ENCODE measurements at places on chromosomes 4 and X.

DNA sequence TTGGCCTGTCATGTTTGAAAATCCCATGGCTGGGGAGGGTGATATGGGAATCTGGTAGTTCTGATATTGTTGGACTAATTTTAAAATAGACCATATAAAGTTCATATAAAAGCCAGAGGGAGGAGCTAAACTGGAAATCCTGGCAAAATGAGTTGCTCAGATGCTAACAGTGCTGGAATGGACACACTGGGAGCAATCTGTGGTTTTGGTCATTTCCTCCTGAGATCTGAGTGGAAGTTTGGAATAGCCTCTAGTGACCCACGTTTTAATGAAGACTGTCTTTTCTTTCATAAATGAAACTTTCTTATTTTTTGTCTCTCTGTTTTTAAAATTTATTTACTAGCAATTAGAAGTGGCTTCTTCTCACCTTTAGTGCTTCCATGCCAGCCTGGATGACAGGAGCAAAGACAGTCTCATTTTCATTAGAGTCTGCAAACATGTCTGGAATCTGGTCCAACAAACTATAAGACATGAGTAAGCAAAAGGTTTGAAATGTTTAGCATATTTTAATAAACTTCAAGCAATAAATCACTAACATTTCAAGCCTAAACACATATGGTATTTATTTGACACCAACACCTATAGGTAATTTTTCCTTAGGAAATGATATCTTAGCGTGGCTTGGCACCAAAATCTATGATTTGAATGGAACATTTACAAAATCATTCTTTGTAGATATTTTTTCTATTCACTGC lies 66.6 kb downstream of the METTL14 start:
- no peak for DNase-seq

DNA sequence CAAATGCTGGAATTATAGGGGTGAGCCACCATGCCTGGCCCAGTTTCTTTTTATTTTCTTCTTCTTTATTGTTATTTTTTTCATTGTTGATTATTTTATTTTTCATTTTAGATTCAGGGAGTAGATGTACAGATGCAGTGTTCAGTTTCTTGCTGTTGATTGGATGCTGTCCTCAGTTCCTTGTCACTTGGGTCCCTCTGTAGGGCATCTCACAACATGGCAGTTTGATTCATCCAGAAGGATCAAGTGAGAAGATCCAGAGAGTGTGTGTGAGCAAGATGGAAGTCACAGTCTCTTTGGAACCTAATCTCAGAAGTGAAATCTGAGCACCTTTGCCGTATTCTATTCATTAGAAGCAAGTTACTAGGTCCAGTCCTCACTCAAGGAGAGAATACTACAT lies 20.9 kb downstream of the HMGB3 start:
- DNase-seq, result no peak

GRCh38 chr4:4995103-4995907 lies 24.0 kb downstream of the CYTL1 start:
- DNase-seq, result peak; percentile 82

DNA sequence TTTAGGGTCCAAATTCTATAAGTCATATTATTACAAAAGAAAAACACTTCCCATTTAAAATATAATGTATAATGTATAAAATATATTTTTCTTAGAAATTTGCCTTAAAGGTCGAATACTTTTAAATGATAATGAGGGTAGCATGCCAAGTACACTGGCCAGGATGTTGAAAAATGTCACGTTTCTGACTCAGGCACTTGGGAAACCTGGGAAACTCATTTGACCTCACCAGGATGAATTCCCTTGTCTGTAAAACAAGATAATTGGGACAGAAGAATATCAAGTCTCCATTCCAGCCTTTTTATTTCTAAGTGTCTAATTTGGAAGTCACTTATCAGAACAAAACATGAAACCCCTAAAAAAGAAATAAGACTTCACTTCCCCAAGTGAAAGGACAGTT lies 3.4 kb upstream of the SLC39A8 start:
- DNase-seq, result no peak

DNA sequence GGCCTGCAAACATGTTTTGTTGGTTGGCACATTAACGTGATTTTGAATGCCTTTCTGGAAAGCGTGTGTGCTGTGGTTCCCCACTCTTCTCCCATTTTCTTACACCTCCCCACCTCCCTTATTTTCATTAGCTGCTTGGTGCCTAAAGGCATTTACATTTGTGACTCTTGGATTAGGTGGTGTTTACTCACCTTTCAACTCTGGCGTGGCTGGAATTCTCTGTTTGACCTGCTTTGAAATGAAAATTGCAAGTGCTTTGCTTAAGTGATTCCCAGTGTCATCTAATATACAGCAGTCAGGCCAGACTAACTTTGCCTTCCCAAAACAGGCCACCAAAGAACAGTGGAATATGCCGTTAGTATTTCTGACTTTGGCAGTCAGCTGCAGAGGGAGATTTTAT lies 80.5 kb downstream of the NHSL2 start:
- DNase-seq, result no peak

DNA sequence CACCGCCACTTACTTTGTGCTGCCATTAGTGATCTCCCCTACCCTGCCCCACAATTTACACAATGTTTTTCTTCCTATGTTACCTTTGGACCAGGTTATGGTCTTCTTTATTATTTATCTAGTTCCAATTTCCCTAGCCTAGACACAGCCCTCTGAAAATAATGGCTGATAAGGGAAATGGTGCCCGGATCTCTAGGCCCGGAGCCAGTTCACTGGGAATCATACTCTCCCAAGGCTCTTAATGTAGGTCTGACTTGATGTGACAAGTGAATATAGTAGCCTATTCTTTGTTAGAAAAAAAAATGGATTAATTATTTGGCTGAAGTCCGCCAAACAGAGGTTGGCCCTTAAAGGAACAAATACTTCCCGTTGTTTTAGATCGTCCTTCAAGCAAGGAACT lies 208.0 kb downstream of the RELL1 start:
- DNase-seq, result no peak

DNA sequence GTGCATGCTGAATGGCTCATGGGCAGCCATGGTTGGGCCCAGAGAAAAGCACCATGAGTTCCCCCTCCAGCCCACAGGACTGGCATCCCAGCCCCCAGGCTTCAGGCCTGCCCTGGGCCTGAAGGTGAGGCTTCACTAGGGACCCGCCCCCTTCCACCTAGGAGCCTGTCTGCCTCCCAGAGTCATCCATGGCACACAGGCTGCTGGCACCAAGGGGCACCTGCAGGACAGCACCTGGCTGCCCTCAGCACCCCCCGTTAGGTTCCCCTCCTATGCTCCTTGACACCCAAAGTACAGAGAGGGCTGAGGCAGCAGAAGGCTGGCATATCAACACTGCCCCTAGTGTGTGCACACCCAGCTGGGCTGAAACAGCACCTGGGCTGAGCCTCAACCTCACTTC lies 566.7 kb upstream of the PCDH7 start:
- DNase-seq, result no peak

- DNase-seq, result no peak
Measured at GRCh38 chr4:126661194-126661593, 971.6 kb upstream of the INTU start.

GRCh38 chrX:9091258-9091657 lies 57.3 kb upstream of the FAM9B start:
- no peak for DNase-seq

GRCh38 chr4:38950159-38950558 lies 82.0 kb downstream of the TMEM156 start:
- DNase-seq, result no peak

GRCh38 chrX:14616836-14617235 lies 87.5 kb downstream of the GLRA2 start:
- DNase-seq, result peak; percentile 39

GRCh38 chrX:120749141-120749846 lies 119.4 kb upstream of the C1GALT1C1 start:
- DNase-seq, result no peak

- DNase-seq, result no peak
Measured at GRCh38 chrX:68717196-68717595, 69.7 kb downstream of the STARD8 start.

DNA sequence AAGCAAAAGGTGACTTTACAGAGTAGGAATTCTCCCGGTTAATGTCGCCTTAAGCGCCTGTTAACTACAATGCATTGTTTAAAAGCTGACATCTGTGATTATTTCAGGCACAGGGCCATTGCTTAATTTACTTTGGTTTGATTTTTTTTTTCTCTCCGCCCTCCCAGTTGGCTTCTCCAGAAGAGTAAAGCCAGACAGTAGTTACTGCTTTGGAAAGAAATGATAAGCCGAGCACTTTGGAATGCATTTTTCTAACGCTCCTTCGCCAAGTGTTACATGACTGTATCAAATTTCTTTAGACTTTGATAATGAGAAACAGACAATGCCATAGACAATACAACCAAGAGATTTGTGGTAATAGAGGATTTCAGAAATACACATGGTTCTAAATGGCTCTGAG lies 383.0 kb upstream of the TENM3 start:
- no peak for DNase-seq

DNA sequence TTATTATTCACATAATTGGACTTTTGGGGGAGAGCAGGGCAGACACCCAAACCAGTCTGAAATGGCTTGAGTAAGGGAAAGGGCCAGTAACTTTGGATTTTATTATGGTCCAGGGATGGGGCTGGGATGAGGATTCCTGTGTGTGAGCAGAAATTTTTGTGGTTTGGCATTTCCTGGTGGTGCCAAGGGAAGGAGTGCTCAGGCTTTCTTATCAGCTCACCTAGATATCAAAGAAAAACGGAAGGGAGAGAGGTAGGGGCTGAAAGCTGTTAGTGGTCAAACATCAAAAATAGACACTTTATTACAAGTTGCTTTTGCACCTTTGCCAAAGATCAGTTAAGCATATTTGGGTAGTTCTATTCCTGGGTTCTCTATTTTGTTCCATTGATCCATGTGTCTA lies 128.5 kb upstream of the DIPK2B start:
- DNase-seq, result no peak

DNA sequence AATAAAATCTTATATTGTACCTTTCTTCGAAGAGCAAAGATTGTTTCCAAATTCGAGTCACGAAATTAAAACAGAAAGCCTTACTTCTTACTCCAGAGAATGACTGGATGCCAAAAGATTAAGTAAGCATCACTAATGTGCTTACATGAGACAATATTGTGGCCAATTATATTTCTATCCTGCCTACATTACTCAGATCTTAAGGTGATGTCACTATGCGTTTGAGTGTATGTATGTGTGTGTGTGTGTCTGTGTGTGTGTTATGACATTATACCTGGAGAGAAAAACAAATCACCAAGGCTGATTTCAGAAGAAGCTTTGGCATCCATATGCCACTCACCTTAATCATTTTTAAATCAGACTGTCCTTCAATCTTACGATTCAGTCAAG lies 556.3 kb downstream of the PPARGC1A start:
- no peak for DNase-seq

- DNase-seq, result no peak
Measured at GRCh38 chr4:182339221-182339641, 96.0 kb downstream of the TENM3 start.

GRCh38 chr4:3290889-3291321 lies 1.9 kb upstream of the RGS12 start:
- peak; percentile 35 for DNase-seq

DNA sequence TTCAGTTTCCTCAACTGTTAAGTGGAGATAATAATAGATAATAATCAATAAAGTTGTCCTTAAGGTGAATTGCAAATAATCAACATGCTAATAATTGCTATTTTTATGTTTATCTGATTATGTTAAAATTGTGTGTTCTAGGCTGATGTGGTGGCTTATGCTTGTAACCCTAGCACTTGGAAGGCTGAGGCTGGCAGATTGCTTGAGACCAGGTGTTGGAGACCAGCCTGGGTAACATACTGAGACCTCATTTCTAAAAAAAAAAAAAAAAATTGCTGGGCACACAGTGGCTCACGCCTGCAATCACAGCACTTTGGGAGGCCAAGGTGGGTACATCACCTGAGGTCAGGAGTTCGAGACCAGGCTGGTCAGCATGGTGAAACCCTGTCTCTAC lies 175.2 kb downstream of the GC start:
- DNase-seq, result no peak

GRCh38 chrX:9681011-9681410 lies 84.6 kb downstream of the GPR143 start:
- DNase-seq, result no peak

- DNase-seq, result no peak
Measured at GRCh38 chrX:1597345-1598020, 6.1 kb downstream of the AKAP17A start.

DNA sequence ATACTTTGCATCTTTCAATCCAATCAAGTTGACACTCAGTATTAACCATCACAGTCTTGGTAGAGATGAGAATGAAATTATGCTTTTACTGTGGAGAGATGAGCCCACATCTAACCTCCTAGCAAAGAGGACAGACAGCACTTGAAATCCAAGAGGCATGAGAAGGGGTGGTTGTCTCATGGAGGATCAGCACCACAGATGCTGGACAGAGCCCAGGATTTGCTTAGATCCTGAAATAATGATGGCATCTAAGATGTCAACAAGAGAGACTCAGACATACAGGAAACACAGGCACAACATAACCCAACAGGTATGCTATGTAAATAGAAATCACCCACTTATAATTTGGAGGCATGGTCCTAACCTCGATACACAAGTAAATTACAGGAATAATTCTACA lies 74.3 kb upstream of the VCX2 start:
- peak; percentile 32 for DNase-seq

GRCh38 chr4:3116955-3117354 lies 42.5 kb downstream of the HTT start:
- DNase-seq, result no peak

DNA sequence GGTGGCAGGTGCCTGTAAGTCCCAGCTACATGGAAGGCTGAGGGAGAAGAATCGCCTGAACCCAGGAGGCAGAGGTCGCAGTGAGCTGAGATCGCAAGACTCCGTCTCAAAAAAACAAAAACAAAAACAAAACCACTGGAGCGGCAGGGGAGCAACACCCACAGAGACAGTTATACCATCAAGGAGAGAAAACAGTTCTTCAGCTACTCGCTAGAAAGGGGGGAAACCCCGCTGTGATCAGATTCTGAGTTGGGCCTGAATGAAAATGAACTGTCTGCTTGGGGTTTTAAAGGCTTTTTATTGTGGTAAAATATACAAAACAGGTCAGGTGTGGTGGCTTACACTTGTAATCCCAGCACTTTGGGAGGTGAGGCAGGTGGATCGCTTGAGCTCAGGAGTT lies 16.8 kb upstream of the IRAK1 start:
- no peak for DNase-seq

- DNase-seq, result no peak
Measured at GRCh38 chrX:9644335-9644734, 121.3 kb downstream of the GPR143 start.

DNA sequence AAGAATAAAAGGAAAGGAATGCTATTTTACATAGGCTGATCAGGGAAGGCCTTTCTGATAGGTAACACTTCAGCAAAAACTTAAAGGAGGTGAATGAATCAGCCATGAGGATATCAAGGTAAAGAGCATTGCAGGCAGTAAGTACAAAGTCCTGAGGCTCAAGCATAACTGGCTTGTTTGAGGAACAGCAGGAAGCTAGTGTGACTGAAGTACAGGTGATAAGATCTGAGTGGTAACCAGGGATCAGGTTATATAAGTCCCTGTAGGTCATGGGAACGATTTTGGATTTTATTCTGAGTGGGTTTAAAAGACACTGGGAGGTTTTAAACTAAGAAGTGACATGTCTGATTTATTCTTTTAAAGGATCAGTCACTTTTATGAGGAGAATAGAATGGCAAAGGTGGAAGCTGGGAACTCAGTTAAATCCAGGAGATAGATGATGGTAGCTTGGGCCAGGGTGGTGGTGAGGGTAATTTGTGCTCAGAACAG lies 47.1 kb upstream of the THOC2 start:
- no peak for DNase-seq

GRCh38 chrX:108772549-108772948 lies 36.2 kb upstream of the IRS4 start:
- DNase-seq, result no peak

- DNase-seq, result no peak
Measured at GRCh38 chr4:92021203-92021602, 282.6 kb upstream of the GRID2 start.

- DNase-seq, result no peak
Measured at GRCh38 chrX:10039821-10040793, 72.9 kb downstream of the CLDN34 start.

All from right forelimb (tissue), 1 donor.